ENCODE measurements at places on chromosomes 16 and 17.

DNA sequence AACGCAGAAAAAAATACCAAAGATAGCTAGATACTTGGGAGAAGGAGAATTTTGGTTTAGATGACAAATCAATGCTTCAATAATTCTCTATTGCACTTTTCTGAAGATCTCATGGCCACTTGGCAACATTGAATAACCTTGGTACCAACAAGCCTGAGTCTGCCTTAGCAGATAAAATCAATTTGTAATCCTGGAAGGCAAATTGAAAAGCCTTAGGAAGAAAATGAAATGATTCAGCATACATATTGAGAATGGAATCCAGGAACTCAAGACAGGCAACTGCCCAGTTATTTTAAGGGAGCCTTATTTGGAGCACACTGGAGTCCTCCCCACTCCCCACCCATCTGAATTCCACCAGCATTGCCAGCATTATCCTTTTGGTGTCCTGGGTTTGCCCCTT is 109.3 kb upstream of the SOX9 start:
- DNase-seq = no peak

DNA sequence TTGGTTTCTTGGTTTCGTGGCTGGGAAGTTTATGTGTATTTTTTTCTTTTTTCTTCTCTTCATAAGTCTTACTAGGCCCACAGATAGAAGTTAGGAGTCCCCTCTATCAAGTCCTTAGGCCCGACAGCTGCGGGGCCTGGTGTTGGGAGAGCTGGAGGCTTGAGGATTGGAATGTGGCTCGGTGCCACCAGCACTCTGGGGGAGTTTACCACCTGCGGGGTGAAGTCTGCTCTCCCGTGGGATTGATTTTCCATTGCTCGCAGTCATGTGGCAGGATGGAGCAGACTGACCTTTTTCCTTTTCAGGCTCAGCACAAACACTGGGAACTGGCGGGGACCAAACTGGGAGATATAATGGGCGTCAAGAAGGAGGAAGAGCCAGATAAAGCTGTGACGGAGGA is 7.5 kb downstream of the DHX38 start:
- no peak for DNase-seq

GRCh38 chr16:48295488-48296281 is 48.3 kb upstream of the ABCC11 start:
- no peak for DNase-seq

DNA sequence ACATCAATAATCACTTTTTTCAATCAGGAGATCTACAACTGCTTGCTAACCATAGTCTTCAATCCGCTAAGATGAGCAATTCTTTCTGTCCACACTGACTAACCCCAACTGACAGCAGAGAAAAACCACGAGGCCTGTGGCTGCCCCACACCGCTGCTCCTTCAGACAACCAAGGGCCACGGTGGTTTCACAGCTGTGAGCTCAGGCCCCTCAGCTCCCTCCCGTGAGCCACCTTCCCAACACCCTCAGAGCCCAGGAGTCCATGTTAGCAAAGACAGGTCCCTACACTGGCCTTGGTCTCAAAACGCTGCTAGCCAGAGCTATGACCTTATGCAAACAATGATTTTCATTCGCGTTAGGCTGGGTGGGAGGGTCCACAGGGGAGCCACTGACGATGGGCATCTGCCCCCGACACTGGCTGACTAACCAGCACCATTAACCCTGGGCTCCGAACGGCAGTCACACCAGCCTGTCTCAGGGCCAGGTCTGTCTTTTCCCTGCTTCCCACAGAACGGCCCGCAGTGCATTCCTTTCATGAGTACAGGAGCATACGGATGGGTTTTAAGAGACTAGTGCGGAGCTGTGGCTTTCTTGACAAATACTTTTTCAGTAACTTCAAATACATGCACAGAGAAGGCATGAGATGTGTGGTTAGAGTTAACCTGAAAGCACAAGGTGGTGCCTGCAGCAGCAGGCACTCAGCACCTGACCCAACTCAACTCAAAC is 67.3 kb downstream of the ANKRD11 start:
- no peak for DNase-seq

- DNase-seq = no peak
Measured at GRCh38 chr17:17859909-17860765, 23.4 kb upstream of the SREBF1 start.

DNA sequence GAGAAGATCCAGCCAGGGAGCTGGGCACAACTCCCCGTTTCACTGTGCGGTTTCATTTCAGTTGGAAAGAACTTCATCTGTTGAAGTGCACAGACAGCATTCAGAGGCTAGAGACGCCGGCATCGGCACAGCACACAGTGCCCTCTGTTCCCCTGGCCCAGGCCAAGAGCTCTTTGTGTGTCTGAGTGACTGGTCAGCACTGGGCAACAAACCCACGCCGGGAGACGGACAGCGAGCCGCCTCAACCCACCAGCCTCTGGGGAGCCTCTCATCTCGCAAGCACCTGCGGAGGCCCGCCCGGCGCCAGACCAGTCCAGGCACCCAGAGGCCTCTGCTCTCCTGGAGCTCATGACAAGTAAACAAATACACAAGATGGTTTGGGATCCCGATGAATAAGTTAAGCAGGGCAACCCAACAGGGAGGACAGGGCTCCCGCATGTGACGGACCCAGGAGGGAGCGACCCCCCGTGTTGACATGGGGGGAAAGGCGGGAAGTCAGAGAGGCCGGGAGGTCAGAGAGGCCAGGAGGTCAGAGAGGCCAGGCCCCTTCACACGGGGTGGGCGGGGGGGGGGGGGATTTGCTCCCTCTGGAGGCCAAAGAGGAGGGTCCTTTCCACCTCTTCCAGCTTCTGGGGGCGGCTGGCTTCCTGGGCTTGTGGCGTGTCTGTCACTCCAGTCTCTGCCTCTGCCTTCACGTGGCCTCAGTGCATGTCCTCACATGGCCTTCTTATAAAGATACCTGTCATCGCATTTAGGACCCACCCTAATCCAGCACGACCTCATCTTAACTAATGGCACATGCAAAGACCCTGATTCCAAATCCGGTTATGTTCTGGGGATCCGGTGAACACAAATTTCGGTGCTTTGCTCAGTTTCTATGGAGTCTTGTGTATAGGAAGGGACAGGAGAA is 25.8 kb upstream of the KLHDC4 start:
- DNase-seq = no peak

DNA sequence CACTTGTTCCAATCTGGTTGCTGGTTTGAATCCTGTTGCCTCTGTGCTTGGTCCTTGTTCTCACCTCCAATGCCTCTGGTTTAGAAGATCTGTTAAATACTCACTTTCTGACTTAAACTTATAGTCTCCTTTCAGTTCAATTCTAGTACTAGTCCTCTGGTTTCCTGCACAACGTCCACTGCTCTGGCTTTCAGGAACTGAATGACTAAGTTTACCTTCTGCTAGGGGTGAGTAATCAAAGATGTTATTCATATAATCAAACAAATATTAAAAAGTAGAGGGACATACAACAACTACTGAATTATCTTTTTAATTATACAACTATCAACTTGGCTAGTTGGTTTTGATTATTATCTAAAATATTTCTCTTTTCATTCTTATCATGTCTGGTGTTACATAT is 496.4 kb upstream of the TOM1L1 start:
- DNase-seq = no peak

- DNase-seq = no peak
Measured at GRCh38 chr16:81707411-81708265, 71.5 kb upstream of the PLCG2 start.

DNA sequence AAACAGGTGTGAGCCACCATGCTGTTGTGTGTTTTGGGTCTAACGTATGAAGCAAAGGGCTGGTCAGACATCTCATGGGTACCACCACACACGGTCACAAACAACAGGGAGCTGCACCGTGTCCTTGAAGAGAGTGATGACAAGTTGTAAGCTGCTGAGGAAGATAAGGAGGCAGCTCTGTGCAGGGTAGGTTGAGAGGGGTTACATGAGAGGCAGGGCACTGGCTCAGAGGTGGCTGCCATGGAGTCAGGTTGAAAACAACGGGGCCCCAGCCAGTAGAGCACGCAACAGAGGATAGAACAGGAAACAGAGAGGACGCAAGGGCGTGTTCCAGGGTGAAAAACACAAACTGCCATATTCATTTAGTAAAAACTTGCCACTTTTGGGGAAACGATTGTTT is 52.2 kb downstream of the TRARG1 start:
- DNase-seq = no peak

Measured in NCI-H1436 treated with DMSO at 0.1 percent for 48 hours (cell line).